Heart left ventricle (tissue), 16 donors: ENCODE measurements at places on chromosomes 3 and 15. TPM values are rescaled to one million over a fixed set of nuclear protein-coding genes. Genes with fewer than 3 reads are reported as not detected.

Gene IL5RA
- 0.13 TPM for total RNA-seq

Gene ZPLD1
- not detected for total RNA-seq

Gene LYZL4
- total RNA-seq = not detected

Gene CFAP92
- total RNA-seq = 0.12 TPM

Gene GOLGA6L4
- 0.12 TPM for total RNA-seq

Gene TGM5
- not detected for total RNA-seq

DNA sequence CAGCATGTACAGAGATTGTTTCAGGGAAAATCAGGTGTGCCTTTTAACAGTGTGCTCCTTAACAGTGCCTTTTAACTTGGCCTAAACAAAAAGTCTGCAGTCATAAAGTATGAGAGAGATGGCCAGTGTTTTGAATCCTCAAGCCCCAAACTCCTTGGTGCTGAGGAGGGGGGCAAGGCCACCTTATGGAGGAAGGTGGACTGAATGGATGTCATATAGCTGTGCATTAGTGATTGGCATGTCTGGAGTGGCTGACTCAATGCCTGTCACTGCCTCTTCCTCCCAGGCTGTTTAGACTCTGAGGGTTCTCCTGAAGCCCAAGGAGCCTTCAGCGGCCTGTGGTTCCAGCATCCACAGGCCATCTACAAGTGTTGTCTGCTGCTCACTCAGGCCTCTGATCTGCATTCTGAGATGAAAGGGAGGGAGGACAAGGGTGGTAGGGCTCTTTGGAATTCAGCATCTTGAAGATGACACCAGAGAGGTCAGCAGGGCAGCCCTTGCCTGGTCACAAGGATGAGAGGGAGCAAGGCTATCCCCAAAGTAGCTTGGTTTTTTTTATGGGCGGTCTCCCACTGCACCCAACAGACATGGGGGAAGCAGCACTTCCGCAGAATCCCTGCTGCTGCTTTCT lies 1.5 kb downstream of the FOXL2NB start:
- DNase-seq = no peak

DNA sequence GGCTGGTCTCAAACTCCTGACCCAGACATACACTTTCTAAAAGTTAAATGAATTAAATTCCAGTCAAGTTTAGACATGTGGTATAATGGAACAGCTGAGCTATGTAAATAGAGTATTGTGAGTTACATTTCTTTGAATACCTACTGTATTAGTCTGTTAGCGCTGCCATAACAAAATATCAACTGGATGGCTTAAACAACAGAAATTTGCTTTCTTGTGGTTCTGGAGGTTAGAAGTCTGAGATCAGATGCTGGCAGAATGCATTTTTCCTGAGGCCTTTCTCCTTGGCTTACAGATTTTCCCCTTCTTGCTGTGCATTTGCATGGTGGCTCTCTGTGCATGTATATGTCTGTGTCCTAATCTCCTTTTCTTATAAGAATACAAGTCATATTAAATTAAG lies 101.5 kb upstream of the TGFBR2 start:
- no peak for DNase-seq

GRCh38 chr3:73499787-73500186 lies 125.0 kb downstream of the PDZRN3 start:
- no peak for DNase-seq

DNA sequence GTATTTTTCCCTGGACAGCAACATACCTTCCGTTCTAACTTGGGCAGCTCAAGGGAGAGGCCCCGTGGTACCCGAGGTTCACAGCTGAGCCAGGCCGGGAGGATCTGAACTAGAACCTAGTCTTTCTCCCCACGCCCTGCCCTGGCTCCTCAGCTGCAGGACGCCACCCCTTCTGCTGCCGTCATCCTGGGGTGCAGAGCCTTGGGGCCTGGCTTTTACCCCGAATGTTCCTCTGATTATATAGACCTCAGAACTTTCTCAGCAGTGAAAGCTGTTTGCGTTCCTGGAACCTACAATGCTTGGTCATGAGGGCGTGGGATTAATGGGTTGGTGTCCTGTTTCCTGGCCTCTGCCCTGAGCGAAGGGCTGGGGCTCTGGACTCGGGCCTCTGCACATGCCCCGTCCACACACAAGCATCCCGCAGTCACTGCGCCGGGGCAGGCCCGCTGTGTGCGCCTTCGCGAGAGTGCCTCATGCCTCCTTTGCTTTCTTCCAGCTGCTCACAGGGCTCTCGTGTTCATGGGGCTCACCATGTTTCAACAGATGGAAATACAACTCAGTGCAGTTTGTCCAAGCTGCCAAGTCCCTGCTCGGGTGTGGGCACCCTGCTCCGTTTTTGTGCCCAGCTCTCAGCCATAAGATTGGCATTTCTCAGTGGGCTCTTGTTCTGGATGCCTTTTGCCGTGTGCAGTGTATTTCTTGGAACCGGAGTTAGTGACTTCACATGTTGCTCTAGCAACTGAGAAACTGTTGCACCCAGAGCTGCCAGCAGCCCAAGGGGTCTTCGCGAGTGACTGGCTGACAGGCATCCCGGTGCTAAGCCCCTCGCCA lies 20.4 kb downstream of the SYNM start:
- DNase-seq = no peak

GRCh38 chr3:10421996-10422395 lies 83.4 kb downstream of the ATP2B2 start:
- DNase-seq = no peak

GRCh38 chr3:170638988-170639387 lies 53.1 kb upstream of the SLC7A14 start:
- no peak for DNase-seq
